Effector memory CD4-positive, alpha-beta T cell (primary cell): ENCODE measurements at places on chromosomes 11 and 22.

- DNase-seq = no peak
Measured at GRCh38 chr11:27012234-27012921, 18.5 kb downstream of the FIBIN start.

DNA sequence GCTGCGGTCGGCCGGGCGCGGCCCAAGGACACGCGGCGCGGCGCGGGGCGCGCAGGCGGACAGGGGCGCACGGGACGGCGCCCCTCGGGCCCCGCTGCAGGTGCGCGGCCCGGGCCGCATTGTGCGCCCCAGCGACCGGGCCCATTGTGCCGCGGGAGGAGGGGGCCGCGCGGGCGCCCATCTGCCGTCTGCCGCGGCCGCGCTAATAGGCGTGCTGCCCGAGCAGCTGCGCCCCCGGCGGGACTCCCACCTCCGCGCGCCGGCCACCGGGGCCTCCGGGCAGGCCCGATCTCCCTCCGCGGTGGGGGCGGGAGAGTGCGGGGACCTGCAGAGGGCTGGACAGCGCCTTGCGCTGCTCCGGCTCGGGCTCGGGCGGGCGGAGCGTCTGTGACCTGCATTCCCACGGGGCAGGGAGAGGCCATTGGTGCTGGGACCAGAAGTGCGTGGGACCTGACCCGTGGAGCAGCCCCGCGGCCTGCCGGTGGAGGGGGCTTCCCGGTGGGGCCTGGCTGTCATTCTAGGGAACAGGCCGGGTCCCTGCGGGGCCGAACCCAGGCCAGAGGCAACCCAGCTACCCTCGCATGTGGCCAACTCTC lies 933 bp downstream of the BRSK2 start:
- no peak for DNase-seq

GRCh38 chr22:30197389-30197788 lies 49.2 kb downstream of the LIF start:
- DNase-seq = no peak

DNA sequence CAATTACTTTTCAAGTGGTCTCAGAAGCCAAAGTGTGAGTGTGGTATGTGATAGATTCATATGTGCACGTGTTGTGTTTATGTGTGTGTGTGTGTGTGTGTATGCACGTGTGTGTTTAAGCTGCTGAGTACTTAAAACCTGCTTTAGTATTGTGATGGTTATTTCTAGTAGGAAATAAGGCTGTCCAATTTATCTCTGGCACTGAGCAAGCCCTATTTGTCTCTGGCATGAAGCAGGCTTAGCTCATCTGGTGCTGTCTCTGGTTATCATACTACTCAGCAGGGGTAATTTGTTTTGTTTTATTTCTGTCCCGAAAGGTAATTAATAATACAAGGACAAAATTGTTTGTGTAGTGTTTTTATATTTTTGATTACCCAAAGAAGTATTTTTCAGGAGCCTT lies 333.7 kb downstream of the FAT3 start:
- no peak for DNase-seq
